ENCODE measurements at places on chromosomes 5 and 9. TPM values are rescaled to one million over a fixed set of nuclear protein-coding genes. Genes with fewer than 3 reads are reported as not detected.

DNA sequence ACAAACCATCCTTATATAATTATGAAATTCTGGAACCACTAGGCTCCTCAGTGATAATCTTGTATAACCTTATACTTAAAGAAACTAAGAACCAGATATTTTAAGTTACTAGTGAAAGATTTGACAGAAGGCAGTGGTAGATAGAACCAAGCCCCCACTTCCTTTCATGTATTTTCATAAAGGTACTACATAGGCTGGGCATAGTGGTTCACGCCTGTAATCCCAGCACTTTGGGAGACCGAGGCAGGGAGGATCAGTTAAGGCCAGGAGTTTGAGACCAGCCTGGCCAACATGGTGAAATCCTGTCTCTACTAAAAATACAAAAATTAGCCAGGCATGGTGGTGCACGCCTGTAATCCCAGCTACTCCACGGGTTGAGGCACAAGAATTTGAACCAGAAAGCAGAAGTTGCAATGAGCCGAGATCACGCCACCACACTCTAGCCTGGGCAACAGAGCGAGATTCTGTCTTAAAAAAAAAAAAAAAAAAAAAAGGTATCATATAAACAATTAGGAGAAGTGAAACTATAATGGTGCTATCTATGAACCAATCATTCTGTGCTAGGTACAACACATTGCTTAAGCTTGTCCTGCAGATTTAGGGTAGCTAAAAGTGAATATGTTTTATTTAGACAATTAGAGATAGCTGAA, 27.9 kb upstream of the DTWD2 start:
- no peak for DNase-seq

DNA sequence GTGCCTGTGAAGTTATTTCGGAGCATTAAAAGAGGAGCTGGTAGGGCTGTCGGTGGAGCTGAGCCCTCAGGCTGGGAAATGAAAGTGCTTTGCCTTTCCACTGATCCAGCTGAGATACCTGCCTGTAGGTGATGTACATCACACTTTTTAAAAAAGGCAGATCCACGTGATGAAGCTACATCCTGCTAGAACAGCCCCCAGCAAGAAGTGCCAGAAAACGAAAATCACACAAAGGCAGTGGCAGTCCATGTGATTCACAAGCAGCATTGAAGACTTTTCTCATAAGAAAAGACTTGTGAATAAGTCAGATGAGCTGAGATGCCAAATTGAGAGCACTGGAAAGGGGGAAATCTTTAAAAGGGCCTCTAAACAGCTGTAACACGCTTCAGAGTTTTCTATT, 765.1 kb downstream of the PTPRD start:
- DNase-seq = no peak

GRCh38 chr5:83844449-83845068, 123.9 kb upstream of the HAPLN1 start:
- DNase-seq = no peak

GRCh38 chr5:93359296-93359959, 221.6 kb downstream of the NR2F1-AS1 start:
- no peak for DNase-seq

DNA sequence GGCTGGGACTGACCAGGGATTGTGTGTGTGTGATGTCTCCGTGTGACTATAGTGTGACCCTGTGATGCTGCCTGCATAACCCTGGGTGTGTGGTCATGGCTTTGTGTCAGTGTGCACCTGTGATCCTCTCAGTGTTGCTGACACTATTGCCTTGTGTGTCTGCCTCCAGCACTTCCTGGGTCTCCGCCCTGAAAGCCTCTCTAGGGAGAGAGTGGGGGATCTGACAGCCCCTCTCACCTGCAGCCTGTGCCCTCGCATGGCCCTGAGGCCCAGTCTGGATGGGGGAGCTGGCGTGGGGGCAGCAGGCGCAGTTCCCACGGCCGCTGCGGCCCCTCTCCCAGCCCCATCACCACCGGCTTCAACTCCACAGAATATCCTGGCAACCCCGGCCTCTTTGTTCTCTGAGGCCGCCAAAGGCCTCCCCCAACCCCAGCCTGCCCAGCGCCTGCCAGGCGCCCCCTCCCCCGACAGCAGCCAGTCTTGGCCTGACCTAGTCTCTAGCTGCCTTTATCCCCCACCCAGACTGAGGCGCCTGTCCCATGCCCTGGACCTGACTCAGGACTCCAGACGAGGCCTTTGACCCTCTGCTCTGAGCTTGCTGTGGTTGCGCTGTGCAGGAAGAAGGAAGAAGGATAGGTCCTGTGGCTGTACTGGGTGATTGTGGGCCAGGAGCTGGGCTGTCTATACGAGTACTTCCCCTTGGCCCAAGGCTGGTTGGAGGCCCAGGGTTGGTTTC, 38.7 kb downstream of the CXXC5 start:
- DNase-seq = no peak

- no peak for DNase-seq
Observed at GRCh38 chr5:97100476-97100875, 41.9 kb downstream of the LIX1 start.

ST6GALNAC6 gene
- 86.9 TPM for total RNA-seq

CHSY3 gene
- not detected for total RNA-seq

- DNase-seq = no peak
Observed at GRCh38 chr5:16931334-16932110, 4.6 kb downstream of the MYO10 start.

DNA sequence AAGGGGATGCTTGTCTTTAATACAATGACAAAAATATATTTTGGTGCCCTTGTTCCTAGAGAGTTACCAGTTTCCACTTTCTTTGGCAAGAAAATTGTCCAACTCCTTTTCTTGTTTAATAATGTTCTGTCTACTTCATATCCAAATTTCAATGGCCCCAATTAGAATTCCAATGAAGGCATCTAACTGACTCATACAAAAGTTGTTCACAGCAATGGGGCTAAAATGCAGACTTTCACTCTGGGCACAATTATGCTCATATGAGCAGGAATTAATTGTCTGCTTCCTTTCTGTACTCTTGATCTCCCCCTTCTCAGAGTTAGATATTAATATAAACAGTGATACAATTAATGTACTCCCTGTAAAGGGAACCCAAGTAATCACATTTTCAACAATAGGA, 42.1 kb upstream of the ZNF622 start:
- DNase-seq = no peak

- no peak for DNase-seq
Observed at GRCh38 chr9:27749838-27750237, 176.6 kb upstream of the C9orf72 start.

GRCh38 chr9:108043585-108043984, 554.0 kb upstream of the KLF4 start:
- no peak for DNase-seq

CDC14B gene
- 9.4 TPM for total RNA-seq

GRCh38 chr9:15277400-15278090, 29.5 kb downstream of the TTC39B start:
- DNase-seq = no peak

GRCh38 chr9:28758341-28758740, 1185.1 kb upstream of the C9orf72 start:
- no peak for DNase-seq

COX7C gene
- 547 TPM for total RNA-seq

WHRN gene
- total RNA-seq = 2.1 TPM

AMBP gene
- total RNA-seq = not detected

- no peak for DNase-seq
Observed at GRCh38 chr9:2933165-2934095, 89.5 kb upstream of the PUM3 start.

DNA sequence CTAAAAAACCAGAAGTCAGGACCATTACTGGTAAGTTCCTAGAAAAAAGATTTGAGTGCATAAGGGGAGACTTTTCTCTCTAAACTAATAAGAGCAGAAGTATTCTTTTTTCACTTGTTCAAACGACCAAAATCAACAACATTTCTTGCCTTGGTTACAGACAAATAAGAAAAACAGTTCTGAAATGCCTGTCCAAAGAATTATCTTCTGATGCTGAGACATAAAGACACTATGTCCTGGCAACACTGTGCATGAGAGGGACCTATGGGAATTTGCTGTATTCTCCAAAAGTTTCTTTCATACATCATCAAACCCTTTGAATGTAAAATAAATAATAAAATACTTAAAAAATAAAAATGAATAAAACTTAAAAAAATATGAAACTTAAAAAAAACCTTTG, 50.4 kb downstream of the ZNF474 start:
- DNase-seq = no peak

DNA sequence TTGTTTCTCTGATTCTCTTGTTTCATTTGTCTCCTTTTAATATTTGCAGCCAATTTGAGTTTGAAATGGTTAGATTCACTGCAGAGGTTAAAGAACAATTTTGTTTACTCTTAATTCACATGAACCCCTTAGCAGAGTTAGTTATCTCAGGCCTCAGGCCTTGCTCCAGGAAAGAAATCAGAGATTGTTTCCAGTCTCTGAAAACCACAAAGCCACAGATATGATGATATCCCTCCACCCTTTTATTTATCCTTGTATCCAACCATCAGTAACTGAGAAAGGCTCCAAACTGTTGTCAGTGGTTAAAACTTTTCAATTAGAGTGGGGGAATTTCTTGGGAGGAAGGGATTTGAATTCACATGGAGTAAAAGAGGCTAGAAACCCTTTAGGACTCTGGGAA, 406.0 kb upstream of the DMAC1 start:
- no peak for DNase-seq

- DNase-seq = no peak
Observed at GRCh38 chr5:115661101-115661500, 35.3 kb upstream of the TMED7 start.

DNA sequence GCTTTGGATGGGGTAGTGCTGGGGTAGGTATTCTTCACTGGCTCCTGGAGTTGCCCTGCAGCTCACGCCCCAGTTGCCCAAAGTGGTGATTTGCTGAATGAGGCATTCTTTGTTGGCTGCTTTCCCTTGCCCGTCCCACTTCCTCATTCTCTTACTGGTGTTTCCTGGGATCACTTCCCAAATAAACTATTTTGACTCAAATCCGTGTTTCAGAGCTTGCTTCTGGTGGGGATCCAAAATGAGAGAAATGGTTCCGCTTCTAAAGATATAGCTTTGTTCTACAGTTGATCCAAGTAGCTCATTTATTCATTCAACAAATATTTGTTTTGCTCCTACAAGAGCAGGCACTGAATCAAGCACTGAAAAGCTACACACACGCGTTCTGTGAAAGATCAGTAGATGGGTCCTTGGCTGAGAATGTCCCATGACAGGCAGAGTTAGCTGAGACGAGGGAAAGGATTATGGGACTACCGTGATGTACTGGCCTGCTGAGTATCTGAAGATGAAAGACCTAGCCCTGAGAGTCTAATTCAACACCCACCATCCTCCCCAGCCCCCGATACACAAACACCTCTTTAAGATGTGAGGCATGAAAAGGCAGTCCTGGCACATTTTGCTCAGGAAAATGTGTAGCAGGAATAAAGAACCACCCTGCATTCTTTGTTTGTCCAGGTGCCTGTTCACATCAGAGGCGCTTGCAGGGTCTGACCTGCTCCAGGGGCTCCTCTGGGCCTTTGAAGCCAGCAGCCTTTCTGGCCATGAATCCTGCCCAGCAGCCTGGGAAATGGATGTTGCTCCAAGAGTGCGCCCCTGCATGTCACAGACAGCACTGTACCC, 143.1 kb upstream of the RANBP3L start:
- no peak for DNase-seq

GRCh38 chr9:123757547-123757946, 172.4 kb downstream of the DENND1A start:
- DNase-seq = no peak

DNA sequence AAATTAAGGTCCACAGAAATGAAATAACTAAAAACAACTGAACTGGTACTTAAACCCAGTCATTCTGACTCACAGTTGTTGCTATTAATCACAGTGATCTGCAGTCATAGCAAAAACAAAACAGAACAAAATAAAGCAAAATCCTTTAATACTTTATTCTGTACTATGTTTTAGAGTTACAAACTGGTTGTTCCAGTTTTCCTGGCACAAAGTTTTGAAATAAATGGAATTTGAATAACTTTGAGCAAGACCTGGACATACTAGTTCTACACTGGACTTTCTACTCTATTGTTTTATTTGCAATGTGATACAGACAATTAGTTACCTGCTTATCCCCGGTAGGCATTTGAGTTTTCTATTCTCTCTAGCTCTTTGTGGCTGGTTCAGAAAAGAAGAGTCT, 147.9 kb downstream of the DMRT2 start:
- DNase-seq = no peak

DNA sequence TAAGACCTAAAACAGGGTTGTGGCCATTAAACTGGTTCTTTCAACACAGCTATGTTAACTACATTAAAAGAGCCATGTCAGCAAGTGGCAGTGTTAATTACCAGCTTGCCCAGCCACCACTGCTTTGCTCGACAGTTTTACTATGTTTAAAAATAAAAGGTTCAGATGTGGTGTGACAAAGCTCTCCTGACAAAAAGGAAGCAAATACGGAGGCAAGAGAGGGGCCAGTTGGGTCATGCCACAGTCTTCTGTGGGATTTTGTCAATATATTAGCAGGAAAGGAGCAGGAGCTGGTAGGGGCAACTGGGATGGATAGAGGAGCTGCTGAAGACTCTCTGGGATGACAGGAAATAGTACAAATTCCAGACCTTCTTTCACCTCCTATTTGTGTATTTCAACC, 113.5 kb upstream of the PCA3 start:
- no peak for DNase-seq

DNA sequence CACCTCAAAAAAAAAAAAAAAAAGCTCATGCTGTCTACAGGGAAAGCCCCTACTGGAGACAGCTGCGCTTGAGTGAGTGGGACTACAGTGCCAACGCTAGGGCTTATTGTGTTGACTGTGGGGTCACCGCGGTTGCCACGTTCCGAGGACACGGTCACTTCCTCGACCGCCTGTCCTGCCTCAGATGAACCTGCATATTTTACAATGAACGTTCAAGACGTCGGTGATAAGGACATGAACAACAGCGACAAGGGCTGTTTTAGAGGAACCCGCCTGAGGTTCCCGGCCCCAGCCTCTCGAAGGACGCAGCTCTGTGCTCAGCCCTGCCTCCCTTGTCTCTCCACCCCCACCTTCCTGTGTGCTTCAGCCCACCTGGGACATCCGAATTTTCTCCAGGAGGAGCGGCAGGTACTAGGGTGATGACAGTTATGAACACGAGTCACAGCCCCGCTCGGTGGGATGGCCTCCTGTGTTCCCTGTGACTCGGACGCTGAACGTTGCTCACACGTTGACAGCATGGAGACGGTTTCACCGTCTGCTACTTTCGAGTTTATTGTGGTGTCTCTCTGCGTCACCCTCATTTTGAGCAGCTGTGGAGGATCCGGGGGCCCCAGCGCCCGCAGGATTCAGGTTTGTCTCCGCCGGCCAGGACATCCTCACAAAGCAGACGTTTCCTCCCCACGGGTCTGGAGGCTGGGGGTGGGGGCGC, 11.3 kb upstream of the DIPK1B start:
- peak; percentile 47 for DNase-seq

GRCh38 chr5:136057401-136058038, 28.7 kb downstream of the TGFBI start:
- DNase-seq = no peak

FOXD4L4 gene
- not detected for total RNA-seq

DNA sequence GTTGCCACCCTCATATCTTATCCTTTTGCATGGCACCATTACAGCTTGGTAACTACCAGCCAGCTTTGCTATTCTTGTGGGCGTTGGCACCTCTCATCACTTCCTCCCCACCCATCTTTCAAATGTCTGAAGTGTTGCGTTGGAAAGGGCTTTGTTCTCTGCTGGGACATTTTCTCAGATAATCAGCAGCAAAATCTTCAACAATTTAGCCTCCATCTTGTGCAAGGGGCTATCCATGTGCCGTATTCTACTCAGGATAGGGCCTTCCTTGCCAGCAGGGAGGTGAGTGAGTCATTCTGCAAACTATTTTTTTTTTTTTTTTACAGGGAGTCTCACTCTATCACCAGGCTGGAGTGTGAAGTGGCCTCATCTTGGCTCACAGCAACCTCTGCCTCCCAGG, 62.1 kb upstream of the NUDT12 start:
- no peak for DNase-seq

GRCh38 chr5:130227699-130228098, 323.4 kb downstream of the CHSY3 start:
- no peak for DNase-seq
